ENCODE measurements at places on chromosomes 3 and 15.

GRCh38 chr15:78131295-78132061, at the start of gene CIB2:
TSS of gene CIB2 (minus strand) at chr15:78131445. CDS start at chr15:78131215, 230 bp downstream.
- no peak for DNase-seq

DNA sequence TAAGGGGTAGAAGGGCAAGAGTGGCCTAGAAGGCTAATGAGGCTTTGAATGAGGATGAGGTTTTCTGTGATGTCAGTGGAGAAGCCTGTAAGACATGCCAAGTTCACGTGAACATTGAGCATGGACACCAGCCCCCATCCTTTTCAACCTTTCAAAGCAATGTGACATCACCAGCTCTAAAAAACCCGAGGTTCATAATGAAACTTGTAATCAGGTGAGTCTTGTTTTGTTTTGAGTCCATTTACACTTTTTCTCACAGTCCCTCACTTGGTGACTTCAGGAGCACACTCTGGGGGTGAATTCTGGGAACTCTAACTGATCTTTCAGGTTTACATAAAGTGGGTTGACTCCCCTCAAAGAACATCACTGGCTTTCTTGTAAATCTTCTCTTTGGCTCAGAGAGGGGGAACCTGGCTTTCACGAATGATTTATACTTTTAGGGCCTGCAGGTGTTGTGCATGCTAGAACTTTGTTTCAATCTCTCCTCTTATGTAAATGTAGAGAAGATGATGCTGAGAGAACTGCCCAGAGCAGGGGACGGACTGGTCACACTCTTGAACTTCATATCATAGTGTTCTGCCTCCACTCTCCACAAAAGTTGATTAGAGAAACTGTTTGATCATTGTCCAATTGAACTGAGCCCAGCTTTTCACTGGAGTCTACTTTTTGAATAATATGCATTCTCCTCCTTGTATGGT, 224.7 kb upstream of the SATB1 start:
- DNase-seq: no peak

DNA sequence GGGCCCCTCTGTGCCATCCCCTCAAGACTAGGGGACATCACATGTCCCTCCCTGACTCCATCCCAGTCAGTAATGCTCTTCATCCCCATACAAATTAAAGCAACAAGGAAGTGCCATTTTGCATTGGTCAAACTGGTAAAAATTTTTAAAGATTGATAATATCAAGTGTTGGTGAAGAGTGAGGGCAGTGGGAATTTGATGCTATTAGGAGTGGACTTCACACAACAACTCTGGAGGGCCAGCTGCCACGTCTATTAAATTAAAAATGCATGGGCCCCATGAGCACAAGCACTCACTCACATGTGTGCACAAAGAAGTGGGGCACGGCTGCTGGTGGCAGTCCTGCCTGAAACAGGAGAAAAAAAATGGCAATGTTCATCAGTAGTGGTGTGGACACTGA, 47.8 kb downstream of the DNAJB8 start:
- no peak for DNase-seq

DNA sequence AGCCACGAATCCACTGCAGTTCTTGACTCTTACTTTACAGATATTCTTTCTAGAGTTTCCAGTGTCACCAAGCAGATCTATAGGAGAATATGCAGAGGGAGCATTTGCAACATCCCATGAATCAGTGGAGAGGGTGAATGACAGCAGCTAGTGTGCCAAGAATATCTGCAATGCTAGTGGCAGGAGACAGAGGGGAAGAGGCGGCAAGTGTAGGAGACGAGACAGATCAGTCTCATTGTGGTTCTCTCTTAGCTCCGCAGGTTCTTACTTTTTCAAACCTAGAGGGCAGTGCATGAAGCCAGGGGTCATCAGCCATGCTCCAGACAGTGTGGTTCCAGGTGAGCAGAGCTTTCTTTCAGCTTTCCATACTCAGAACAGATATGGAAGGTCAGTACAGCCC, 744 bp downstream of the ZNF619 start:
- DNase-seq: no peak

DNA sequence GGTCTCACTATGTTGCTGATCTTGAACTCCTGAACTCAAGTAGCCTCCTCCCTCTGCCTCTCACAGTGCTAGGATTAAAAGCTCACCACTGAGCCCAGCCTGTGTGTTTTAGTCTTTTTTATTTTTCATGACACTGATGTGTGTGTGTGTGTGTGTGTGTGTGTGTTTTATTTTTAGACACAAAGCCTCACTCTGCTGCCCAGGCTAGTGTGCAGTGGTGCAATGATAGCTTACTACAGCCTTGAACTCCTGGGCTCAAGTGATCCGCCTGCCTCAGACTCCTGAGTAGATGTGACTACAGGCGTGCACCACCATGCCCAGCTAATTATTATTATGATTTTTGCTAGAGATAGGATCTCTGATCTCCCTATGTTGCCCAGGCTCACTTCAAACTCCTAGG, 23.3 kb upstream of the CTSH start:
- no peak for DNase-seq

GRCh38 chr3:183378008-183378407, 50.4 kb downstream of the MCF2L2 start:
- no peak for DNase-seq

GRCh38 chr15:38061856-38062649, 127.6 kb downstream of the TMCO5A start:
- DNase-seq: no peak

- no peak for DNase-seq
Observed at GRCh38 chr3:122318620-122319019, 6.4 kb upstream of the CSTA start.

- no peak for DNase-seq
Observed at GRCh38 chr3:24396338-24396737, 98.3 kb downstream of the THRB start.

- no peak for DNase-seq
Observed at GRCh38 chr3:50136714-50137405, 18.3 kb upstream of the SEMA3F start.

GRCh38 chr15:89400782-89401545, 66.3 kb upstream of the POLG start:
- no peak for DNase-seq

- no peak for DNase-seq
Observed at GRCh38 chr15:86063356-86064095, 16.1 kb upstream of the AGBL1 start.

GRCh38 chr15:69783211-69783610, 314.5 kb downstream of the TLE3 start:
- DNase-seq: peak; percentile 36

- no peak for DNase-seq
Observed at GRCh38 chr3:105515372-105515771, 148.7 kb downstream of the ALCAM start.

GRCh38 chr3:98651780-98652077, 58.3 kb upstream of the CPOX start:
- no peak for DNase-seq

GRCh38 chr3:145857956-145858355, 303.0 kb downstream of the PLOD2 start:
- no peak for DNase-seq

GRCh38 chr3:103052236-103052830, 617.5 kb downstream of the ZPLD1 start:
- DNase-seq: peak; percentile 67

- no peak for DNase-seq
Observed at GRCh38 chr3:143036557-143036956, 35.2 kb downstream of the U2SURP start.

DNA sequence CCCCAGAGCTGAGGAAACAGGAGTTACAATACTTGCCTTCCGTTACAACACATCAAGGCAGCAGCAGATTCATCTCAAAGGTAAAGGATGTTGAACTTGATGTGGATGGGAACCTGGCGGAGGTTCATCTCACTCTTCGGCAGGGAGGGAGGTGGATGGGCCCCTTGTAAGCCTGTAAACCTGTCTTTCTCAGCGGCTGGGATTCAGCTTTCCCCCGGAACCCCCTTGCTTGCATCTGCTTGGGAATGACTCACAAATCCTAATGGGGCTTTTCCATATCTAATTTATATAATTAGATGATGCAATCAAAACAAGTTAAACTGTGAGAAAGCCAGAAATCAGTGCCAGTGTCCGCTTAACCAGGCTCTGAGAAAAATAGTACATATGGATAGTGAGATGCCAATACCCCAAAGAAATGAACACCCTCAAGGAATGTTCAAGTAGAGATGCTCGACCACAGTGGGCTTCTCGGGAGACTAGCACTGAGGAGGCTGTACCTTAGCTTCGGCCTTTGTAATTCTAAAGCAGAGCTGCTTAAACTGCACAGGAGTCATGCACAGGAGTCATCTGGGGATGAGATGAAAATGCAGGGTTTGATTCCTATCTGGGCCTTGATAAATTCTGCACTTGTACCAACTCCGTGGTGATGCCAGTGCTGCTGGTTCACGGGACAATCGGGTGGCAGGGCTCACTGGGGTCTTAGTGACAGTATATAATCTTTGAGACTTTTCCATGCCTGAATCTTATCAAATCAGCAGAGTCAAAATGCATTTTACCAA, 2.2 kb upstream of the FAM240A start:
- DNase-seq: no peak

DNA sequence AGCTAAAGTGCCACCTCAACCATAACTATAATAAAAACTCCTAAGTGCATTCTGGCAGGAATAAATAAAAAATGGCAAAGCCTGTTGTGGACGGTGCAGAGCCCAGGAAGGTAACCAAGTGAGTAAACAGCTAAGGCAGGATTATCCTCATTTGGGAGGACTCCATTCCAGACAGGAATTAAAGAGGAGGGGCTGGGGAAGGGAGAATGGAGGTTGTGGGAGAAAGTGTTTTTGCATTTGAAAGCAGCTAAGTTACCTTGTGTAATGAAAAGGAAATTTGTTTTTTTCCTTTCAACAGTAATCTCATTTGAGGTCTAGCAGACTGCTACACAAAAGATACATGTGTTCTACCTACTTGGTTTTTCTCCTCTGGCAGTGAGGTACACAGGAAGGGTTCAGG, 248.5 kb downstream of the TIGIT start:
- DNase-seq: no peak

GRCh38 chr3:100875239-100875638, 118.0 kb downstream of the ABI3BP start:
- DNase-seq: no peak

DNA sequence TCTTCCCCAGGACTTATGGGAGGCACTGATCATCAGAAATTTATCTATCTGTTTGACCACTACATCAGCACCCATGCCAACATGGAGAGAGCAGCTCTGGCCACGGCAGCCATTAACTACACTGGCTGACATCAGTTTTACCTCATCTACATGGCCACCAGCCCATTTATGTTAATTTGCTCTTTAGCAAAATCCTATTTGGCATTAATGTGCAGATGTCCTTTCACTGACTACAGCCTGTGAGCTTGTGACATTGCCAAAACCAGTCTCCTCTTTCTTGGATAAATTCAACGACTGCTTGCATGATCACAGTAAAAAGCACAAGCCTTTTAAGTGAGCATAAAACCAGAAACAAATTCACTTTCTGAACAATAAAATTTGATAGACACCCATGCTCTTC, 47.5 kb downstream of the NR1I2 start:
- DNase-seq: no peak

- DNase-seq: no peak
Observed at GRCh38 chr15:29424118-29424517, 154.5 kb upstream of the NSMCE3 start.

- DNase-seq: no peak
Observed at GRCh38 chr3:134885877-134886621, 91.0 kb downstream of the EPHB1 start.

GRCh38 chr3:88611826-88612326, 462.1 kb downstream of the C3orf38 start:
- no peak for DNase-seq

DNA sequence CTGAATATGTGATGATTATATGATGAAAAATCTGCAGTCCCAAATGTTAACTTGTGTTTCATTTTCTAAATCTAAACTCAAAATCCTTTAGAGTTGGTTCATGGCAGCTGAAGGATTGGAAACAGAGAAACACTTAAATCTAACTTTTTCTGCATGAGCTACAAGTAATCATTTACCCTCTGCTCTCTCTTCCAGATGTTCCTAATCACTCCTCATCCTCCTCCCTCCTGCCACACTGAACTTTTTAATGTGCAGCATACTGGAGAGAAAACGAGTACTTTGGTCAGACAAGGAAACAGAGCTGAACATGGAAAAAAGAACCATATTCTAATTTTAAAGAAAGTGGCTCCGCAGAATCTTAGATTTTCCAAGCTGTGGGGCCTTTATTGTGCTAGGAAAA, 321.2 kb upstream of the COL8A1 start:
- DNase-seq: no peak

- DNase-seq: no peak
Observed at GRCh38 chr3:123122525-123123315, 55.9 kb downstream of the PDIA5 start.

- DNase-seq: no peak
Observed at GRCh38 chr3:126533506-126533905, 9.6 kb downstream of the CHST13 start.

DNA sequence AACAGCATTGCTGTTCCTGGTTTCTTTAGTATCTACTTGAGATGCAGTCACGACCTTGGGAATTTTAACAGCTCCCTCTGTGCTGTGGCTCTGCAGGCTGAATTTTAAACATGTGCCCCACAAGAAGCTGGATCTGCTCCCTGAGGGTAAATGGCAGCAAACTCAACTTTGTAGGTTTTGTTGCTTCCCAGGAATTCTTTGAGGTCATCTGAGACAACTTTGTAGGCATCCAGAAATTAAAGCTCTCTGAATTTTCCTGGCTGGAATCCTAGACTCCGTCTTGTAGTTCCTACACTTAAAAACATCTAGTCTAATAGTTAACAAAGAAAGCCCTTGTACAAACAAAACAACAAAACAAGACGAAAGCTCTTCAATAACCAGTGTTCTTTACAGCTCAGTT, 366.3 kb downstream of the FEZF2 start:
- DNase-seq: no peak

DNA sequence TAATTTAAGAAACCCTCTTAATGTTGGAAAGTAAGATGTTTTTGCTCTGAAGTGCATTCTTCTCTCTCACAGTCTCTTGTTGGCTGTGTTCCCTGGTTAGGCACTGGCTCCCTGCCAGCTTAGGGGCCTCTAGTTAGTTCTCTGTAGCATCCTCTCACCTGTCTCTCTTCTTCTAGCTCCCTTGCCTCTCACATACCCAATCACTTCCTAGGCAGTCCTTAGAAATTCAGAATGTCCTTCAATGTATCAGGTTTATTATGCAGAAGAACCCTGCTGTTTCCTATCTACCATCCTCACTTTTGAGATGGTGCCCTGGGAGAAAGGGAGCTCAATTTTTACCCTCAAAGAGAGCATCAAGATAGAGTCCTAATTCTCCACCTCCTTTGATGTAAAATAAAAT, 36.2 kb upstream of the CPNE4 start:
- DNase-seq: no peak

DNA sequence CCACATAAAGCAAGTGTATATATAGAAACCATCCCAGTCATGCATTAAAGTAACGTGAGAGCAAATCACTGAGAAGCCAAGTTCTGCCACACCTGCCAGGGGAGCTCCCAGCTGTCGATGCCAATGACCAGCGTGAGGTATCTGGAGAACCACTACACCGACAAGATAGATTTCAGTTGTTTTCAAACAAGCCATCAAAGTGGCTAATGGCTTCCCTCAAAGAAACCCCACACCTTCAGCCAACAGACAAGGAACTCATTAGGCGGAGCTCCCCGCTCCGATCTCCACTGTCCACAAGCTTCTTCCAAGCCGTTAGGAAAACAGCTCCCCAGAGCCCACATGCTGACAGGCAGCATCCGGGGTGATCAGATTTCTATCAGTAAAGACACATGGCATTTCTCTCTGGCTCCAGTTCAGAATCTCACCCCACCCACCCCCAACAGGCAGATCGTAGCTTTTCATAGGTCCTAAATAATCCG, 54.2 kb upstream of the SPATA12 start:
- no peak for DNase-seq

- DNase-seq: no peak
Observed at GRCh38 chr3:100396967-100397366, 3.9 kb downstream of the TOMM70 start.

GRCh38 chr3:111768571-111769100, 90.4 kb upstream of the PHLDB2 start:
- no peak for DNase-seq

All from right atrium auricular region (tissue), 2 donors.